Hematopoietic multipotent progenitor cell treated with erythropoietin and hydrocortisone succinate and interleukin-3 and kit ligand, for 4 days (in vitro differentiated cells): ENCODE measurements at places on chromosomes 3 and 15.

- peak; percentile 65 for DNase-seq
Measured at GRCh38 chr3:14418296-14419250, 16.2 kb downstream of the SLC6A6 start.

DNA sequence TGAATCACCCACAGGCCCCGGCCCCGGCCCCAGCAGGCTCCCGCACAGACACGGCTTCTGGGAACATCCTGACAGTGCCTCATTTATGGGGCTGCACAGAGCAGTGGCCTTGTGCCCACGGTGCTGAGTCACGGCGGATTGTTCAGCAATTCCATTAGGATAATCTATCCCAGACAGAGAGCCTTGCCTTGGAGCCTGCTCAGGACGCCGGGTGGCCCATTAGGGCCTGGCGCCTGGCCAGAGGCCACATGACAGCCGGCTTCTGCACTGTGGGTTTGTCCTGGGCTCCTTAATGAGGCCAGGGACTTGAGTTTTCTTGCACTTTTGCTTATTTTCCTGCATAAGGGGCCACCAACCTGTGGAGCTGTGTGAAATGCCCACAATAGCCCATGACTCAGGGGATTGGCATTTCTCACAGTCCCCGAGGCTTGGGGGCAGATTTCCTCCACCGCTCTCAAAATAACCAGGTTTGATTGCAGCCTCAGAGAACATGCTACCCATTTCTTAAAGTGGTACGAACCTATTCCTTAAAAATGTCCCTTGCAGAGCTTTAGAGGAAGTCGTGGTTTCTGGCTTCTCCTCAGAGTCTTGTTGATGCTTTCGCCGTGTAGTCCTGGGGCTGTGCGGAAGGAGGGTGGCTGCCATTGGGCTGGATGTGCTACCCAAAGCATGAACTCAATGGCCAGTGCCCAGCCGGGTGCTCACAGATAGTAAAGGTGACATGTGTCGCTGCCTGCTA is 19.0 kb downstream of the SYNM start:
- DNase-seq: peak; percentile 40

DNA sequence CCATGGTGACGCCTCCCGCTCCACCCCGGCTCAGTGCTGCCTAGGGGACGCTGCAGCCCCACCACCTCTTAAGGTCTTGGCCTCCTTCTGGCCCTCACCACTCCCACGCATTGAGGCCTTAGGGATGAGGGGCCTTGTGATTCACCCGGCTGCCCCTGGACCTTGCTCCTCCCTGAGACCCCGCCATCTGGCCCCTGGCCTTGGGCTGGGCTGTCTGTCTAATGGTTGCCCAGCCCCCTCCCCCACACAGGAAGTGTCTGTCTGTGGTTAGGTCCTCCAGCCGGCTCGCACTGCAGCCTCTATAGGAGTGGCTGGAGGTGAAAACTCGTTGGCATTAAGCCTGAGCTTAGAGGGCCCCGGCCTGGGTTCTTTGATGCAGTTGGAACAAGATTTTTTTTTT is 21.5 kb upstream of the MTHFS start:
- no peak for DNase-seq

- DNase-seq: no peak
Measured at GRCh38 chr3:185726254-185726967, 98.4 kb downstream of the IGF2BP2 start.

- no peak for DNase-seq
Measured at GRCh38 chr3:56773986-56774385, 27.8 kb downstream of the ARHGEF3 start.

DNA sequence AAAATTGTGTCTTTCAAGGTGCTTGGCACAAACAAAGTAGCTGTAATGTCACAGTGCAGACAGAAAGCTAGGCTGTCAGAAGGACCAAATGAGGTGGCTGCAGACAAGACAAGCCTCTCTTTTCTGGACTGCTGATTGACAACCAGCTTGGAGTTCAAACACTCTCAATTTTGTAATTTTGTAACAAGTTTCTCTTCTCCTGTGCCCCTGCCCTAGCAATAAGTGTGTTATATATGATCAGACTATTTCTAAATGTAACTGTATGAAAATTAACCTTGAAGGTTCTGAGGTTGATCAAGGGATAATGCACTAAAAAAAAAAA is 172.0 kb downstream of the P3H2 start:
- no peak for DNase-seq

- no peak for DNase-seq
Measured at GRCh38 chr15:77038312-77039216, 32.3 kb downstream of the TSPAN3 start.

DNA sequence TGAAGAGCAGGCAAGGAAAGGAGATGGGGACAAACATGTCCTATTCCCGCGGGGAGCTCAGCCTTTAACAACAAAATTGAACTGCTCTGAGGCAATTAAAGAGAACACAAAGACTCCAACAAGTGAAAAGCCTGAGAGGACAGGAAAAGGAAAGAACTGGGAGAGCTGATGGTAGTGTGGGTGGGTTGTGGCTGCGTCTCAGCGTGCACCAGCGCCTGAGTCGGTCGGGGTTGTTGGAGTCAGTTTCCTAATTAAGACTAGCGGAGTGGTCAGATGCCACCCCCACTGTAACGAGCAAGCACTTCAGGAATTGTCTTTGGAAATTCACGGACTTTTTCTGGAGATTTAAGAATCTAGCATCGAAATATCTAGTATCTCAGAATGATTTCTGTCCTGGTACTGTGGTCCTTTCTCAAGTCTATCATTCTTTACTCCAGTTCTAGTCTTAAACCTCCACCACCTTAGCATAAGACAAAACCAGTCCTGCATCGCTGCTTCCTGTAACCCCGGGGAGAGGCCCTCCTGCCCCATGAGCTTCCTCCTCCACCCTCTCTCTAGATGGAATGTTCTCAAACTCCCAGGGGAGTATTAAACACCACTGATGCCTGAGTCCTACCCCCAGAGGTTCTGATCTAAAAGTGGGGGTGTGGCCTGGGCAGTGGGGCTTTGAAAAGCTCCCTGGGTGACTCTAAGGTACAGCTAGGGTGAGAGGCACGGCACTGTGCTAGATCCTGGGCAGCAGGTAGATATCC is 104.0 kb downstream of the CYP19A1 start:
- no peak for DNase-seq

DNA sequence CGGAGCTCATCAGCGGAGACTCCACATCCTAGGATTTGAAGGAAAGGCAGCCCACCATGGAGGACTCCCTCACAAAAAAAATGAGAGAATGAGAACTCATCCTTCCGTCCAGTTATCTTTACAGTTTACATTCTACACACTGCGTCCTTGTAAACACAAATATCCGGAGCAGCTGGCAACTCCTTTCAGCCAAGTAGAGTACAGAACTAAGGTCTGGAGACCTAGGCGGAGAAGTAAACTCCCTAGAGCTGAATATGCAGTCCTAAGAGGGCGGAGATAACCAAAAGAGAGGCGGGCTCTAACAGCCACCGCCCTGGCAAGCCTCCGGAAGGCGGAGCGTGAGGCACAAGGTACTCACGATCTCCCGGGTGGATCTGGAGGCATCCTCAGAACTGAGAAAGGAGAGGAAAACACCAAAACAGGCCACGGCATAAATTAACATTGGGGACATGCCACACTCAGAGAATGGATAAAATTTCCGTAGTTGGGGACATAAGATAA is 924 bp upstream of the SIN3A start:
- DNase-seq: peak; percentile 96

DNA sequence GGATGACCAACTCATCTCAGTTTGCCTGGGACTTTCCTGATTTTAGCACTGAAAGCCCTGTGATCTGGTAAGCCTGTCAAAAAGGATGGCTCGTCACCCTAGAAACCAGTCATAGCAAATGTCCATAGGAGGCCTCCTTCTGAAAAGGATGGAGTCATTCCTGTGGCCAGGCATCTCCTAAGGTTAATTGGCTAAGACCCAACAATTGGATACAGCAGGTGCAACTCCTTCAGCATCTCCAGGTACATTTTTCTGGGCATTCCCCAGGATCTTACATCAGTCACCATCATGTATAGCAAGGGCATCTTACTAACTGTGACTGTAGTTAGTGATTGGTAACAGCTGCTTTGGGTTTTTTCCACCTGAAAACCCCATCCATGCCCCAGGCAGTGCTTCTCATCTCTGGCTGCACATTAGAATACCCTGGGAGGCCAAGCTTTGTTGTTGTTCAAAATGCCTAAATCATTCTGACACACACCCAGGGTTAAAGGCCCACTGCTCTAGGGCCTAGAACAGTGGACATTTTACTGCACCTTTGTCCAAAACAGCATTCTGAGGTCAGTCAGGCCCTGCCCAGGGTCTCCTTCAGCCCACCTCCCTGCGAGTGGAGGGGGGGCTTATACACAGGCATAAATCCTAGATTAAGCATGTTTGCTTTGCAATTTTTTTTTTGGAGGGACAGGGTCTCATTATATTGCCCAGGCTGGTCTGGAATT is 28.3 kb upstream of the GALNT15 start:
- no peak for DNase-seq

DNA sequence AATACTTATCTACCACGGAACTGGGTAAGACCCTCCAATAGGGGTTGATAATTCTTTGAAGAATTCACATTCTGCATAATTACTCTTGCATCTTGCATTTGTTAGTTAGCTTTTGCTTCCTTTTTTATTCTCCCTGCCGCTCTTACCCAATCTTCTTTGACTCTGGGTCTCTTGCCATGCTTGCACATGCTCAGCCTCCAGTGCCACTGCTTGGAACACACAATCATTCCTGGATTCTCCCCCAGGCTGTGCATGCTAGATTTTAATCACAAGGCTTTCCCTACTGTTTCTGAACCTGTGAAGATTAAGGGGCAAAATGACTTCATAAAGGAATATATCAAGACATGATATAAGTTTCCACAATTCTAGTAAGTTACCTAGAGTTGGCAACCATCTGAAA is 133.1 kb downstream of the IL1RAP start:
- peak; percentile 33 for DNase-seq

DNA sequence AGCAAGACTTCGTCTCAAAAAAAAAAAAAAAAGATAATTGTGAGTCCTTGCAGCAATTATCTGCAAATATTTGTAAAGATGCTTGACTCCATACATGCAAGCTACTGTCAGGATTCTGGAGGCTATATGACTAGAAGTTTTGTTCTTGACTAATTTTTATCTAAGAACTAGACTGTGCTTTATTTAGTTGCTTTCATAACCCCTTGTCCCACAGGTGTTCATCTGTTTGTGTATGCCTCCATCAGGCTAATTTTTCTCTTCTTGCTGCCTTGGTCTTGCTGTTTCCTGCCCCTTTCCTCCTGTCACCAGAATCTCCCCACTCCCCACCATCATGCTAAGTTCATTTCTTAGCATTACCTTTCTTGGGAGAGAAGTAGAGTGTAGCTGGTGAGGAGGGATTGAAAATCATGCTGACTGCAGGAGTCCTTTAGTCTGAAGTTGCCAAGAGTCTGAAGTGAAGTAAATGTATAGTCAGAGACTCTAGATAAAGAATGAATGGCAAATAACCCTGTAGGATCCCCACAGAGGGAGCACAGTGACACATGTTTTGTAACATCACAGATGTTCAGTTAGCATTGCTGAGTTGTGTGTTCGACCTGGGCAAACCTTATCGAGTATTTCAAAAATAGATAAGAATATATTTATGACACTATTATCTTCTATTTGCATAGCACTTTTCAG is 12.5 kb downstream of the ST3GAL6 start:
- no peak for DNase-seq

GRCh38 chr3:194472290-194472920 is 14.4 kb downstream of the ATP13A3 start:
- DNase-seq: peak; percentile 89

- DNase-seq: no peak
Measured at GRCh38 chr3:193545304-193545703, 9.4 kb downstream of the ATP13A4 start.

- DNase-seq: no peak
Measured at GRCh38 chr3:10601151-10601856, 95.9 kb upstream of the ATP2B2 start.

DNA sequence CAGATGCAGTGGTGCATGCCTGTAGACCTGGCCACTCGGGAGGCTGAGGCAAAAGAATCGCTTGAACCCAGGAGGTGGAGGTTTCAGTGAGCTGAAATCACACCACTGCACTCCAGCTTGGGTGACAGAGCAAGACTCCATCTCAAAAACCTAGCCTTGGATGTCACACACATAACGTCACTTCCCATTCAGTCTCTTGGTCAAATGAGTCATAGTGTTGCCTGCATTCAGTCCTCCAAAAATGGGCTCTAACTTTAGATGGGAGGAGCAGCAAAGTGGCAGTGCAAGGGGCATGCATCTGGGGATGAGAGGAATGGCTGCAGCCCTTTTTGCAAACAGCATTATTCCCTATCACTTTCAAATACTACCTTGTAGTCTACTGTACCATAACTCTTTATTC is 62.9 kb upstream of the AGBL1 start:
- DNase-seq: no peak

DNA sequence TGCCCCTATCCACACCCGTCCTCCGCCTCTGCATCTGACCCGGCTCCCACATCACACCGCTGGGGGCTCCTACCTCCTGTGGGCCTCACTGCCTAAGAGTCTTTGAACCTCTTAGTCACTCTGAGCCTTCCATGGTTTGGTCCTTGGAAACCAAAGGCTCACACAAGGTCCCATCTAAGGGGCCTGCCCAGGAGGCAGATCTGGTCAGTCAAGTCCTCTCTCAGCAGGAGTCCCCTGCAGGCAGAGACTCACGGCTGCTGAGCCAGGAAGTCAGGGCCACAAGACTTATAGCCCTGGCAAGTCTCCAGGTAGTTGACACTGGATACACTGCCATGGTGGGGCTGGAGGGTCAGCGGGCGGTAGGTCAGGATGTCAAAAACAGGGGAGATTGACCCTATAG is 31.2 kb upstream of the ALDH1L1 start:
- no peak for DNase-seq

DNA sequence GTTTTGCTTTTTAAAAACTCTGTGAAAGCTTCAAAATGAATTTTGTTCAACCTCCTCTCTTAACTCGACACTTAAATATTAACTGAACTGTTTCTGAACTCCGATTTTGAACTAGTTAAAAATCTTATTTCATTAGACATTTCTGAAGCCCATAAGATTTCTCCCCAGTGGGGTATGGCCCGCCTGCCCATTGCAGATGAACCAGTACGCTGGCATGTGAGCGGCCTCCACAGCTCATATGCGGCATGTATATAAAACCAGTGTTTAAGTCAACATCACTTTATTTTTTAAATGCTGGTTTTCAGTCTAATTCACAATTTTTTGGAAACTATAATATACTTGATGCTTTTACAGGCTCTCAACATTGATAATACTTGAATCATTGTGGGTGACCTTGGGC is 50.2 kb downstream of the CPN2 start:
- DNase-seq: no peak

GRCh38 chr15:37100109-37100965 is at the start of gene MEIS2:
TSS of gene MEIS2 (minus strand) at chr15:37100549. CDS start at chr15:37099466, 1,083 bp downstream.
- peak; percentile 64 for DNase-seq

- DNase-seq: no peak
Measured at GRCh38 chr3:142501004-142501926, 53.4 kb upstream of the XRN1 start.

DNA sequence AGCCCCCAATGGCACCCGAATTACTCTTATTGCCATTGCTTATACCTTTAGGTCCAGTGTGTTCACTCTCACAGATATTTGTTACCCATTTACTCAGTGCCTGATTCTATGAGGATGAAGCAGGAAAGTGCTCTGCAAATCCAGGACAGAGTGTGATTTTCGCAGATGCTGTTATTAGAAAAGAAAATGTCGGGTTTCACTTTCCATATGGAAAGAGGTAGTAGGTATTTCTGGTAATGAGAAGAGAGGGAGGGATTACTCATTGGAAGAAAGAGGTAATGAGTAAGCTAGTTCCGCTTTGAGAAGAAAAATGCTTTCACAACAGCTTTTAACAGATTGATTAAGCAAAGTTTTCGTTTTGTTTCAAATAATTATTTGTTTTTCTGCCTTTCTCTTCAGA is 336.3 kb upstream of the CFAP20DC start:
- no peak for DNase-seq
